ENCODE measurements at places on chromosomes 4 and X.

DNA sequence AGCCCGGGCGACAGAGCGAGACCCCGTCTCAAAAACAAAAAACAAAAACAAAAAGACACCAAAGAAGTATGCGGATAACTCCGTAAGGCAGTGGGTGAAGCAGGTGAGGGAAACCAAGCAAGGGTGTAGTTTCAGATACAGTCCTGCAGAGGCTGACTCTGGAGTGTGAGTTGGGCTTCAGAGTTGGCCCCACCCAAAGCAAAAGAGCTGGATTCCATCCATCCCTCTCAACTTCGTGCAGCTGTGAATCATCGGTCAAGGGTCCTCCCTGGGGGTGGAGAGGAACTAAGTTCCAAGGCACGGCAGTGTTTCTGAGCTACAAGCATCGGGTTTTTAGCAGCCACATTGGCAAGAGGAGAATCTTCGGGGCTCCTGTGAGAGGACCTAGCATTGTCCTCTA, 43.9 kb upstream of the FAM9A start:
- no peak for DNase-seq

DNA sequence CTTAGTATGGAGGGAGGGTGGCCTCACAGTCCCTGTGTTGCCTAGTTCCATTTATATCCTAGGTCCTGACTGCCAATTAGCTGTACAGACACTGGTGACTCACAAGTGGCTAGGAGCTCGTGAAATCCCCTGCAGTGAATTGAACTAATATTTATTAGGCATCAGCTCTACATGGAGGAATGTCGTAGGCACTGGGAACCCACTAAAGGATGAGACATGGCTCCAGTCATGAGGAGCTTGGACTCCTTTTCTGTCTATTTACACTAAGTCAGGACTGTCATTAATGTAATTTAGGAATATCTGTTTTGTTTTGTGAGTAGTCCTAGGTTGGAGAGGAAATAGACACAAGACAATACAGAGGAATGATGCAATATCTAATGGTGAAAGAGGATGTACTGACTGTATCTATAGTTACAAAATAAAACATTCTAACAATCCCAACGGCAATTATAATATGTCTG, 67.7 kb downstream of the MID1IP1 start:
- DNase-seq: no peak

GRCh38 chr4:16617435-16617834, 281.0 kb downstream of the LDB2 start:
- DNase-seq: no peak

DNA sequence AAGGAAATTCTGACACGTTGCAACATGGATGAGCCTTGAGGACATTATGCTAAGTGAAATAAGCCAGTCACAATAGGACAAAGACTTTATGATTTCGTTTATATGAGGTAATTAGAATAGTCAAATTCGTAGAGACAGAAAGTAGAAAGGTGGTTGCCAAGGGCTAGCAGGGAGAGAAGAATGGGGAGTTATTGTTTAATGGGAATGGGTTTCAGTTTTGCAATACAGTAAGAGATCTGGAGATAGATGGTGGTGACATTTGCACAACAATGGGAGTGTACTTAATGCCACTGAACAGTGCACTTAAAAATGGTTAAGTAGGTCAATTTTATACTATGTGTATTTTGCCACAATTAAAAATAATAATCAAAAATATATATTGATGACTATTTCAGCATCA, 43.4 kb upstream of the TMEM154 start:
- no peak for DNase-seq

DNA sequence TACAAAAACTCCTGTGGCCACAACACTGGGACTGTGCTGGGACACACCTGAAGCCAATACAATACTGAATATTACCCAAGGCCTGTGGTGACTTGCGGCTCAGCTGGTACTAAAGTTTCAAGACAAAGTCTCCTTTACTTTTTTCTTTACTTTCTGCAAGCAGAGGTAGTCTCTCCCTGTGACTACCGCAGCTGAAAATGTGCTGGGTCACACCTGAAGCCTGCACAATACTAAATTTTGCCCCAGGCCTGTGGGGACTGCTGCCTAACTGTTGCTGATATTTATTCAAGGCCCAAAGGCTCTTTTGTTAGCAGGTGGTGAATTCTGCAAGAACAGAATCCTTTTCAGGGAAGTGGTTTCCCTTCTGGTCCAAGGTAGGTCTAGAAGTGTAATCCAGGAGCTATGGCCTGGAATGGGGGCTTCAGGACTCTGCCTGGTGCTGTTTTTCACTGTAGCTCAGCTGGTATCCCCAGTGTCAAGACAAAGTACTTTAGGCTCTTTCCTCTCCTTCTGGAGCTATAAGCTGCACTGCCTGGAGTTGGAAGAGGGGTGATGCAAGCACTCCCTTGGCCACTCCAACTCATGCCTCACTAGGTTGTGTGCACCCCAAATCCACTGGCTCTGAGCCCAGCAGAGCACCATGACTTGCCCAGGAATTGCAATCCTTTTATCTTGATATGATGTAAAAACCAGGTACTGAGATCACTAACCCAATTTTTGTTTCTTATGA, 489.4 kb downstream of the TECRL start:
- DNase-seq: no peak

DNA sequence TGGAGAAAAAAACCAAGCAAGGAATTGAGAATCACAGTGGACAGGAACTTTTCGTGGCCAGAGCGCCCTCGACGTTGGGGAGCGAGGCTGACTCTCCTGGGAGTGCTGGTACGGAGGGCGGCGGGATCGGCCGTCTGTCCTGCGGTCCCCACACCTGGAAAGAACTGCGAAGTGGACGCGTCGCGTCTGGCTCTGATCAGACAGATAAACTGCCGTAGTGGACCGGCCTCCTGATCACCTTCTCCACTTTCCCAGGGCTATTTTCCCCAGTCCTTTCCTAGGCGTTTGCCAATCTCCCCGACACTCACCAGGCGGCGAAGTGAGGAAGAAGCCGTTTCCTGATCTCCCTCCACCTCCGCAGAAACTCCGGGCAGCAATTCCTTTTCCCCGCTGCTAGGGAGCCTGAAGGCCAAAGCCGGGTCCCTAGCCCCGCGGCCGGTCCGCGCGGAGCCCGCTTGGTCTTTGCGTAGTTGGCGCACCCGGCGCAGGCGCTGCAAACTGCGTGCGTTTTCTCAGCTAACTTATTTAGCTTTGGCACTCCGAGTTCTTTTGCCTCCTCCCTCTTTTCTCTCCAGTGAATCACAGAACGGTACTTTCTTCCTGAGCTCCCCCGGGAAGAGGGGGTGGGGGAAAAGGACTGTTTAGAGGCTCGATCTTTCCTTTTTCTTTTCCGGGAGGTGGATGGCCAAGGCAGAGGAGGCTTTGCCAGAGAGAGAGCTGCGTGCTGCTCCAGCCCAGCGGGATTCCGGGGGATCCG, at the start of gene ARSJ:
Gene ARSJ, minus strand, starts transcription at position 500 of the 757 bp plus-strand sequence. CDS start 813 bp downstream, outside the sequence.
- DNase-seq: no peak

GRCh38 chrX:15815779-15816437, 25.6 kb downstream of the ZRSR2 start:
- DNase-seq: no peak

GRCh38 chr4:15836362-15836761, 58.2 kb downstream of the CD38 start:
- DNase-seq: no peak

GRCh38 chr4:86924811-86925210, 10.0 kb upstream of the AFF1 start:
- no peak for DNase-seq

GRCh38 chr4:165301833-165302232, 25.6 kb upstream of the MSMO1 start:
- no peak for DNase-seq

GRCh38 chr4:67749286-67749685, 4.9 kb downstream of the GNRHR start:
- no peak for DNase-seq

- no peak for DNase-seq
Observed at GRCh38 chr4:88573995-88574394, 18.3 kb upstream of the HERC3 start.

GRCh38 chrX:132940727-132941327, 17.6 kb downstream of the HS6ST2 start:
- no peak for DNase-seq

DNA sequence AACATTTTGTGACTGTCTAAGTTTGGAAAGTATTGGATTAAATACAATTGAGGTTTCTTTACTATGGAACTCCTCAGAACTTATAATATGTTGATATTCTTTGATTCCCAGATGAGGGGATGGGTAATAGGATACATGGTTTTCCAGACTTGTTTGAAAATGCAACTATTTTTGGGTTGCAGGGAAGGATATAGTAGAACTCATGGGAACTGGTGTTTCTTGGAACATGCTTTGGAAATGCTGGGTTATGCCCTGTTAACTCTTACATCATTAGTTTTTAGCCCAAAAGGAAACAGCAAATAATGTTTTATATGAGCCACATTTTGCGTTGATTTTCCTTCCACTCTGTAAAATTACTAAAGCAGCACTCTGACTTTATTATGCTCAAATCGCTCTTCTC, 41.9 kb downstream of the HPF1 start:
- DNase-seq: no peak

GRCh38 chr4:156888762-156889161, 82.8 kb downstream of the PDGFC start:
- no peak for DNase-seq

GRCh38 chr4:56185901-56186300, 201.4 kb downstream of the AASDH start:
- DNase-seq: no peak

DNA sequence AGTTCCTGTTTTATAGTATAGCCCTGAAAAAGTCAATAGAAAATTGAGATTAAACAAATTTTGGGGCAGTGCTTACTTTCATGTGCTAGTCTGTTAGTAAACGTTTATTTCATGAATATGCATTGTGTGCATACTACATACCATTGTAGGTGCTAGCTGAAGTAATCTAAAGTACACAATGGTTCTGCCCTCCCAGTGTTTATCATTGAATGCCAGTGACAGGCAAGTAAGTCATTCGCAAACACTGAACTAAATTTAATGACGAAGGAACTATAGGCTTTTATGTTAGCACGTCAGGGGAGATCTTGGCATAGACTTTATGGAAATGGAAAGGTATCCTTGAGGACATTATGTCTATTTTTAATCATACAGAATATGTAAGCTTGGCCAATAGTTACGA, 426.9 kb upstream of the EPHA5 start:
- DNase-seq: no peak

DNA sequence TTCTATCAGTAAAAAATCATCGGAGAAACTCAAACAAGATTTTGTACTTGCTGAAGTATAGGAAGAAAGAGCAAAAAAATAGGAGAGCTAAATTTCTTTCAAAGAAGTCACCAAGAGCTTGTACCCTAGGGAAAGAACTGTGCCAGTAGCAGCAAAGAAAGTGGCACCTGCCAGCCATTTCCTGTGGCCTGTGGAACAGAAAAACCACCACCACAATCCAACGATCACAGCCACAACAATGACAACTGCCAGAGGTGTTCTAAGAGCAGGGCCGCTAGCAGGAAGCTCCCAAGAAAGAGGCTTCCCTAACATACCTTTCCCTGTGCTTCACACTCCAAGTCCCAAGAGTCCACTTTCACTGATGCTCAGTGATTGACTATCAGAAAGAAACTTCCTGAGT, 266.1 kb upstream of the GPC4 start:
- no peak for DNase-seq

- no peak for DNase-seq
Observed at GRCh38 chr4:110798687-110799086, 175.8 kb upstream of the PITX2 start.

DNA sequence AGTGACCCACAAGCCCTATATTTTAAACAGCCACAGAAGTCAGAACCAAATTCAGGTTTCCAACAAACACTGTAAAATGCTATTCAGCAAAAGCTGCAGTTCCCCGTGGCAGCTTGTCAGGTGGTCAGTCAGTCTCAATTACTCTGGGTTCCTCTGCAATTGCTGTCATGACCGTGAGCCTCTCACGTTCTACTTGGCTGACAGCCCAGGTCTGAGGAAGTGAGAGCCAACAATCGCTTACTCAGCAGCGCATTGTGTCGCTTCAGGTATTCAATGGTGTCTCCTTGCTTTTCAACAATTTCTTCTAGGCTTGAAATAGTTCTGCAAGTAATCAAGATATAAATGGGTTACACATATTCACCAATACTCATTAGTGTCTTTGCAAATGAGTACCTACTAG, 25.8 kb downstream of the TRIM75 start:
- DNase-seq: no peak

DNA sequence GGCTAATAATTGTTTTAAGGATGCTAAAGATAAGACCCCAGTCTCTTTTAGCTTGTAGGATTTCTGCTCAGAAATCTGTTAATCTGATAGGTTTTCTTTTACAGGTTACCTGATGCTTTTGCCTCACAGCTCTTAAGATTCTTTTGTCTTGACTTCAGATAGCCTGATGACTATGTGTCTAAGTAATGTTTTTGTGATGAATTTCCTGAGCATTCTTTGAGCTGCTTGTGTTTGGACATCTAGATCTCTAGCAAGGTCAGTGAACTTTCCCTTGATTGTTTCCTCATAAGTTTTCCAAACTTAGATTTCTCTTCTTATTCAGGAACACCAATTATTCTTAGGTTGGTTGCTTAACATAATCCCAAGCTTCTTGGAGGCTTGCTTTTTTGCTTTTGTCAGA, 104.1 kb downstream of the ZNF518B start:
- no peak for DNase-seq

DNA sequence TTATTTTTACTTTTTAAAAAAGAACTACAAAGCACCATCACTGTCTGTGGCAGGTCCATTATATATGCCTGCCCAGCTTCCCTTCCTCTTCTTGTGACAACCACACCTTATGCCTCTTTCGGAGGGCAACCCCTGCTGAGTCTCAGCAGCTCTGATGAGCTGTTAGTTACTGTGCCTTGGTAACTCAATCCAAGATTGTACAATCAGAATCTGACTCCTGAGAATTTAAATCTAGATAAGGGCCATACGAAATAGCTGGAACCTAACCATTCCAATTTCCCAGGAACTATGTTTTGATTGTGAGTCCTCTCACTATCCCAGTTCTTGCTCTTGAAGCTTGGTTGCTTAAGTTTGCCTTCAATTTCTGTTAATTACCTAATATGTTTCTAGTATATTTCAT, 61.9 kb downstream of the ADAMTS3 start:
- no peak for DNase-seq

- no peak for DNase-seq
Observed at GRCh38 chr4:122483481-122483880, 27.0 kb upstream of the IL2 start.

GRCh38 chrX:154090731-154091130, 6.8 kb downstream of the MECP2 start:
- DNase-seq: no peak

DNA sequence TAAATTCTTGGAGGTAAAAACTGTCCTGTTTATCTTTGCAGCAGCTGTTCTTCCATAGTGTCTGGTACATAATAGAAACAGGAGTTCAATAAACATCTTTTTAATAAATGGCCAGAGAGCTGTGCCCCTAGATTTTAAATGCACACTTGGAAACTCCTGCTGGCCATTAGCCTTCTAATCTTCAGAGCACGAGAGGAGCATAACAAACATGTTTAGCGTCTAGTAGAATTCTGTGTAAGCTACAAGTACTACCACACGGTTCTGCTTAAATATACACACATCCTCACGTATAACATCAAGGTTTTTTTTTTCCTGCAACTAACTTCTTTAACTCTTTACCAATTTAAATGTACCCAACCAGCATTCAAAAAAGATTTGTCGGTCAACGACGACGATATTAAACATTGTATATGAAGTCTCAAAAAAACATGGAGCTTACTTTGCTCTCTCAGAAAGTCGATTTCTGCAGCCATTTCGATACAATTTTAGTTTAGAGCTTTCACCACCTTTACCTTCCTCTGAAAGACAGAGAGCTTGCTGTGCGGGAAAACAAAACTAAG, 628 bp downstream of the SCLT1 start:
- DNase-seq: no peak
